Left lung (tissue), 14 donors: ENCODE measurements at places on chromosomes 7 and 10. TPM values are rescaled to one million over a fixed set of nuclear protein-coding genes. Genes with fewer than 3 reads are reported as not detected.

GRCh38 chr10:9762966-9763656, 1254.6 kb upstream of the CELF2 start:
- H3K36me3 ChIP-seq = no peaks in the 10 kb centered on the region
- no peaks in the 10 kb centered on the region for H3K4me1 ChIP-seq
- no peaks in the 10 kb centered on the region for H3K27me3 ChIP-seq
- no peak overlapping the region for H3K4me3 ChIP-seq
- no peak for DNase-seq
- H3K27ac ChIP-seq = no peak overlapping the region

GRCh38 chr7:120550494-120551048, 277.6 kb downstream of the KCND2 start:
- no peak for DNase-seq
- H3K4me3 ChIP-seq = no peak overlapping the region
- no peaks in the 10 kb centered on the region for H3K36me3 ChIP-seq

GRCh38 chr10:79028451-79029010, 40.2 kb upstream of the ZMIZ1 start:
- no peak overlapping the region for H3K4me3 ChIP-seq
- DNase-seq = no peak
- H3K27ac ChIP-seq = no peak overlapping the region
- H3K27me3 ChIP-seq = no peaks in the 10 kb centered on the region

- no peaks in the 10 kb centered on the region for H3K36me3 ChIP-seq
- DNase-seq = peak; percentile 50
- H3K27ac ChIP-seq = no peak overlapping the region
- H3K27me3 ChIP-seq = no peaks in the 10 kb centered on the region
- H3K4me1 ChIP-seq = no peaks in the 10 kb centered on the region
These were observed 30.7 kb upstream of the INPP5A start for GRCh38 chr10:132506711-132507408.

DNA sequence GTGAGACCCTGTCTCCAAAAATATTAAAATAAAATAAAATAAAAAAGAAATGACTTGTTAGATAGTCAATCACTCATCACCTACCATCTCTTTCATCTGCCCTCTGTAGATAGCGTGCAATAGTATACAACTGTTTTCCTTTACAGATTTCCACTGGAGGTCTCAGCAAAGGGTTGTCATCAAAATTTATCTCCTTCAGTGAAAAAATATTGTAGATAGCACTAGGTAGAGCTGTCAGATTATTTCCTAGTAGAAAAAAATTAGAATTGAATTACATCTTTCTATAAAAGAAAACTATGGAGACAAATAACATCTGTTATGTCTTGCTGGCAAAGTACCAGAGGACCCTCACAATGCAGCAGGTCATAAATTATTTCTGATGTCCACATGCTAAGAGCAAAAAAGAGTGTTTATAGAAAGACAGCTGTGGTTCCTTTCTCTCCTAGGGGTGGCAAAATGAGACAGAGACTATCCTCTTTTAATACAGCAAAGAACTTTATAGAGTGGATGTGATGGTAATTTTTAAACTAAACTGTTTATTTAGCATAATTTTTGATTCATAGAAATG, 16.3 kb upstream of the CYP51A1 start:
- no peak overlapping the region for H3K4me3 ChIP-seq
- no peaks in the 10 kb centered on the region for H3K36me3 ChIP-seq
- H3K27me3 ChIP-seq = no peaks in the 10 kb centered on the region
- DNase-seq = no peak

DNA sequence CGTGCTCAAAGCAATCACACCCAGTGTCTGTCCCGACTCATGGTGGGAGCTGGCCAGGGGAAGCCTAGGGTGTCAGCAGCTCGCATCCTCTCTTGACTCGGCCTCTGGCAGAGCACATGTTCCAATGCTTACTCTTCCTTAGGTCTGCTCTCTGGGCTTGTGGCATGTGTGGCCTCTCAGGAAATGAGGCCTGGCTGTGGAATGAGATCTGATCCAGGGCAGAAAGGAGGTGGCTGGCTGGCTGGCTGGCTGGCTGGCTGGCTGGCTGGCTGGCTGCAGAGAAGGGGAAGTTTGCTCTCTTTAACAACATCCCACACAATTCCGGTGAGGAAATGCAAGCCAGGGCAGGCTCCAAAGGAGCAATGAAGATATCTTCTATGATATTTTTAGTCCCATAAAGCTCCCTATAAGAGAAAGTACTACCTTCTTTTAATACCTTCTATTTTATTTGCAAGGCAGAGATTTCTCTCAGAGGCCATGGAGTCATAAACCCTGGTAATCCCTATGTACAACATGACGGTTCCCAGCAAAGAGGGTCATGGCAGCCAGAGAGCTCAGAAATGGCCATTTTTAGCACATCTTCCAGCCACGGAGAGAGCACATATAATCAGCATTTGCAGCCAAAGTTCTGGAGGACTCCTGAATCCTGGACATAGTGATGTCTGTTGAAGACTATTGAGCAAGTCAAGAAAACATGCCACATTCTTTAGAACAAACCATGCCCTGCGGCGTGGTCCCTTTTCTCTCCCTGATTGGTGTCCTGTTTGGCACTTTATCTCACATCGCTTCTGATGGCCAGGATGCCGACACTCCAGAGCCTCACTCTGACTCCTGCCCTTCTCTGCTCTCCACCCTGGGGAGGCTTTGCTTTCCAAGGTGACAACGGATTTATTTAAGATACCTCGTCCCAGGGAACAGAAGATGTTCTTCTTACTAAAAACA, 153.7 kb downstream of the FANK1 start:
- no peak overlapping the region for H3K27ac ChIP-seq
- H3K4me1 ChIP-seq = peaks cover 17% of the 10 kb centered on the region
- no peak for DNase-seq
- H3K36me3 ChIP-seq = no peaks in the 10 kb centered on the region

GRCh38 chr7:78690174-78690573, 763.3 kb downstream of the MAGI2 start:
- DNase-seq = no peak
- no peaks in the 10 kb centered on the region for H3K4me1 ChIP-seq
- H3K27ac ChIP-seq = no peak overlapping the region
- H3K36me3 ChIP-seq = no peaks in the 10 kb centered on the region
- no peaks in the 10 kb centered on the region for H3K27me3 ChIP-seq
- no peak overlapping the region for H3K4me3 ChIP-seq

DNA sequence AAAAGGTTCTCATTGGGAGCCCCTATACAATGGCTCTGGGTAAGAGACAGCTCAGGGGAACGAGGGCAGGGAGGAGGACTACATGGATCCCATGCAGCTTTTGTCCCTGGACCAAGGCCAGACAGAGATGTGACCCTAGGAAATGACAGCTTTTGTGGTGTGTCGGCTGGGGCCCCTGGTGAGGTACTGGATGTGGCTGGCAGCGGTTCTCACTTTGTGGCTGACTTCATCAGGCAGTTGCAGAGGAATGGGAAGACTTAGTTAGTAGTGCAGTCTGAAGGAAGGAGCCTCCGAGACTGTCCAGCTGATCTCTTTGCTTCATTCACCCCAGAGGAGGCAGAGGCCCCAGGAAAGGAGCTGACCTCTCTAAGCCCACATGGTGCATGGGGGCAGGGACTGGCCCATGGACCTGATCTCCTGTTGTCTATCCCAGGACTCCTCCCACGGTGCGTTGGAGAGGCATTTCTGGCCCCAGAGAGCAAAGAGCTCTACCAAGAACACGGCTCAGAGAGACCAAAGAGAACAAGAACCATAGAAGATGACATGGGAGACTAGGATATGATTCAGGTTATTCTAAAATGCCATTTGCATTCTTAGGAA, 202.9 kb downstream of the RPS24 start:
- H3K4me1 ChIP-seq = no peaks in the 10 kb centered on the region
- no peaks in the 10 kb centered on the region for H3K27me3 ChIP-seq
- H3K36me3 ChIP-seq = no peaks in the 10 kb centered on the region
- H3K4me3 ChIP-seq = no peak overlapping the region
- no peak overlapping the region for H3K27ac ChIP-seq

- no peak overlapping the region for H3K4me3 ChIP-seq
- no peak overlapping the region for H3K27ac ChIP-seq
- DNase-seq = no peak
- no peaks in the 10 kb centered on the region for H3K36me3 ChIP-seq
- H3K4me1 ChIP-seq = no peaks in the 10 kb centered on the region
- no peaks in the 10 kb centered on the region for H3K27me3 ChIP-seq
These were observed 76.0 kb upstream of the GRB10 start for GRCh38 chr7:50858528-50859245.

GRCh38 chr7:44147026-44147991, 6.2 kb upstream of the MYL7 start:
- H3K27ac ChIP-seq = no peak overlapping the region
- H3K4me3 ChIP-seq = no peak overlapping the region
- no peak for DNase-seq
- no peaks in the 10 kb centered on the region for H3K36me3 ChIP-seq
- peaks cover 11% of the 10 kb centered on the region for H3K4me1 ChIP-seq
- H3K27me3 ChIP-seq = peaks cover 63% of the 10 kb centered on the region

DNA sequence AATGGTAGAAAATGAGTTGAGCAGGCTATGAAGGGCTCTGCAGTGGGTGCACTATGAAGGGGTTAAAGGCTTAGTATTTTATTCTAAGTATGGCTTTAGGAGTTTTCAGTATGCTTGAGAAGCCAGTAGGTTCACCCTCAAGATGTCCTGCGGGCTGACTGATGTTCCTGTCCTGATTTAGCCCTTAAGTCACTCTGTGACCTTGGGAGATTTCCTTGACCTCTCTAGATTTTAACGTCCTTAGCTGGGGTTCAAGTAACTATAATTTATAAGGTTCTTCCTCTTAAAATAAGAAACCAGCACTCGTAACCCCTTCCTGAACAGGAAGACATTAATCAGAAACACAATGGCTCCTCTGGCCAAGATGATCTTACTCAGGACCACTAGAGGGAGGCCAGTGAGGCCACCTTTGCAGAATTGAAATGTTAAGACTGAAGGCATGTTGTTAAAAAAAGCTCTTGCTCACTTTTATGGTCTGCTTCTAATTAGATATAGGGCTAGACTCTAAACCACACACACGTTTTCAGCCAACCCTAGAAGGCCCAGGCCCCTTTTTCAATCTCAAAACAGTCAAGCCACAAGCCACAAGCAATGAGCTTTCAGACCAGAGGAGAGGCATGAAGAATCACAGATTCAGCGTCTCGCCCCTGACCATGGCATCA, 41.9 kb downstream of the CDK1 start:
- DNase-seq = no peak
- no peak overlapping the region for H3K4me3 ChIP-seq
- H3K27ac ChIP-seq = no peak overlapping the region
- H3K4me1 ChIP-seq = peaks cover 10% of the 10 kb centered on the region

GRCh38 chr7:9200626-9201025, 767.2 kb downstream of the NXPH1 start:
- no peaks in the 10 kb centered on the region for H3K27me3 ChIP-seq
- H3K27ac ChIP-seq = no peak overlapping the region
- H3K4me3 ChIP-seq = no peak overlapping the region
- no peak for DNase-seq

DNA sequence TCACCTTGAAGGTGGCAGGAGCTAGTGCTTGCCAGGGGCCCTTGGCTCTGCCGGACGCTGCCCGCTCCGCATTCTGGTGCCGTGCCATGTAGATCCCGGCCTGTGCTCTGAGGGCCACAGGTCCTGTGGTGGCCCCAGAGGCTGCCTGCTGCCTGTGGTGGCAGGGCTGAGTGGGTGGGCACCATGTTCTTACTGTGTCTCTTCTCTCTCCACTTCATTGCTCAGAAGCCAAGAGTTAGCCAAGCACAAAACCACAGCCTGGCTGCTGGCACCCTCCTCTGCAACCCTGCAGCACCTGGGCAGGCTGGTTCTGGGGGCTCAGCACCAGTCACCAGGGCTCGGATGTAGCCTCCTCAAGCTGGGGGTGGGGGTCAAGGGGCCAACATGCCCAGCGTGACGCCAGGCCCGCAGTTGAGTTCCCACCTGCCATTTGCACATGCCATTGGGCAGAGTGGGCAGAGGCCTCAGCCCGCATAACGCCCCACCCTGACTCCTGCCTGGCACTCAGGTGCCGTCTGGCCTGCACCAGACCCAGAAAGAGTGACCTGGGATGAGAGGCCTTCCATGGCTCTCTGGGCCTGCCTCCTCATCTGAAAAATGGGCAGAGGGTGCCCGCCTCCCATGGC, 16.3 kb downstream of the ZMIZ1 start:
- peaks cover 43% of the 10 kb centered on the region for H3K4me1 ChIP-seq
- H3K36me3 ChIP-seq = no peaks in the 10 kb centered on the region
- DNase-seq = no peak
- peak overlapping the region; percentile 90 for H3K27ac ChIP-seq
- no peaks in the 10 kb centered on the region for H3K27me3 ChIP-seq

- H3K4me1 ChIP-seq = peaks cover 5% of the 10 kb centered on the region
- H3K27me3 ChIP-seq = no peaks in the 10 kb centered on the region
- no peak overlapping the region for H3K4me3 ChIP-seq
These were observed 45.2 kb downstream of the PARD3 start for GRCh38 chr10:34769899-34770298.

- no peak overlapping the region for H3K4me3 ChIP-seq
- no peaks in the 10 kb centered on the region for H3K4me1 ChIP-seq
- no peaks in the 10 kb centered on the region for H3K27me3 ChIP-seq
- H3K36me3 ChIP-seq = no peaks in the 10 kb centered on the region
These were observed 43.3 kb downstream of the POLR1F start for GRCh38 chr7:19665399-19666008.

DNA sequence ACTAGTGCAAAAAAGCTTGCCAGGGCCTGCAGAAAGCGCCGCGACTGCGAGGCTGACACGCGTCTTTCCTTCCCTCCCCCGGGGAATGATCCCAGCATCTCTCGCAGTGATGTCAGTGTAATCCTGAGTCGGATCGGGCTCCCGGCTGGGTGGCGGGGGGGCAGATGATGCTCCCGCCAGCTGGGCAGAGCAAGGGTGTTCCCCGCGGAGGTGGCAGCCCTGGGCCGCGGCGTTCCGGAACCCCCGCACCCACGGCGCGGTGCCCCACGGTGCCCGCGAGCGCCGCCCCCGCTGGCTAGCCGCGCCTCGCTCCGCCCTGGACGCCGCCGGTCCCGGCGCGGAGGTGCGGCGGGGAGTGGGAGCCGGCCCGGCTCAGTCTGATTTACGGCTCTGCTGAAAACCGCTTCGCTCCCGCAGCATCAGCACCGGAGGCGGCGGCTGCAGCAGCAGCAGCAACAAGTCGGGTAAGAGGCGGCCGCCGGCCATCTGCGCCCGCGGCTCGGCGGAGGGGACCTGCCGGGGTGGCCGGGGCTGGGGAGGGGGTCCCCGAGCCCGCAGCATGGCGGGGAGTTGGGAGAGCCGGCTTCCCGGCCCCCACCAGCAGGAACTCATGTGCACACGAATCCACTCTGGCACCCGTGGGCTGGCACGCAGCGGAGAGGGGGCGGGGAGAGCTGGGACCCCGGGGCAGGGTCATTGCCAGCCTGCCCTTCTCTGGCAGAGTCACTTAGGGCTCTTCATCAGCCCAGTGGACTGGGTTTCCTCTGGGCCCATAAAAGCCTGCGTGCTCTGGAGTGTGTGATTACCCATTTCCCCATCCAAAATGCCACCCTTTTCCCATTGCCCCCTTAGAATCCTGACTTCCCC, at the start of gene ZNF365:
TSS of gene ZNF365 (plus strand) at position 375 of the 867 bp plus-strand sequence. CDS start 1,825 bp downstream, outside the sequence.
- no peaks in the 10 kb centered on the region for H3K4me1 ChIP-seq
- no peak within 1 kb of the TSS for H3K27ac ChIP-seq
- no peak for DNase-seq
- H3K27me3 ChIP-seq = no peaks in the 10 kb centered on the region
- H3K4me3 ChIP-seq = peak within 1 kb of the TSS; percentile 39
- no peaks in the 10 kb centered on the region for H3K36me3 ChIP-seq

GRCh38 chr7:155363146-155363539, 65.5 kb downstream of the INSIG1 start:
- no peak overlapping the region for H3K27ac ChIP-seq
- H3K27me3 ChIP-seq = no peaks in the 10 kb centered on the region

TMEM140 gene
- 25.4 TPM for total RNA-seq

PCLO gene
- 5.9 TPM for total RNA-seq

C10orf88 gene
- total RNA-seq = 10.0 TPM

GPR37 gene
- total RNA-seq = 2.5 TPM

GPER1 gene
- total RNA-seq = 8.1 TPM

HBP1 gene
- 47.9 TPM for total RNA-seq

CPXM2 gene
- 6.5 TPM for total RNA-seq

IMMP2L gene
- total RNA-seq = 10.3 TPM

SEPTIN7 gene
- 192 TPM for total RNA-seq

LFNG gene
- 59.2 TPM for total RNA-seq

HOXA11 gene
- not detected for total RNA-seq

TET1 gene
- total RNA-seq = 1.5 TPM
